ENCODE measurements at places on chromosomes 6 and 20.

DNA sequence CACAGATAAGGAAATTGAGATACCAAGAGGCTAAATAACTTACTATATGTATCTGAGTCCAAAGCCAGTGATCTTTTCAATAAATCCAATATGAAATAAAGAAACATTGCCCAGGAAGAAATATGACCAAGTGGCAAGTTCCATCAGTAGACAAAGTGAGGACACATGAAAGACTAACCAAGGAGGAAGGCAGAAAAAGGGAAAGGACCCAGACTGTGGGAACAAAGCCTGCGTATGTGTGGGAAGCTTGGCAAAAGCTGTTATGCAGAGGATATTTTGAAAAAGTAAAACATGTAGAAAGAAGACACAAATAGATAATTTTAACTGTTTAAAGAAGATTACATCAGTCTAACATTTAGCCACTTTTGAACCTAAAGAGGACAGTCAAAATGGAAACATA, 264.4 kb upstream of the PRDM1 start:
- no peak for DNase-seq

- no peak for DNase-seq
Measured at GRCh38 chr20:8372824-8373380, 240.8 kb downstream of the PLCB1 start.

DNA sequence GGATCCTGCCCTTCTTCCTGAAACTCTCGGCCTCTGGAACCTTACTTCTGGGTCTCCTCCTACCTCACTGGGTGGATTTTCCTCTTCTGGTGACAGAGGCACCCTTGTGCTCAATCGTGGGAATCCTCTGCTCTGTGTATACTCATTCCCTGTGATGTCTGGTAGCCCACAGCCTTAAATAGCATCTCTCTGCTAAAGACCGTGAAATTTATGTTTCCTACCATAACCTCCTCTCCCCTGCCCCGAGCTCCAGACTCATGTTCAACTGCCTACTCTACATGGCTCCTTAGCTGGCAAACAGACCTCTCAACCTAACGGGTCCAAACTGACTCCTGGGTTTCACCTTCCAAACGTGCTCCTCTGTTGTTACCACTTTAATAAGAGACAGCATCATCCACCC, 9.9 kb downstream of the MMP9 start:
- no peak for DNase-seq

- DNase-seq: no peak
Measured at GRCh38 chr6:46473881-46474280, 17.4 kb downstream of the RCAN2 start.

DNA sequence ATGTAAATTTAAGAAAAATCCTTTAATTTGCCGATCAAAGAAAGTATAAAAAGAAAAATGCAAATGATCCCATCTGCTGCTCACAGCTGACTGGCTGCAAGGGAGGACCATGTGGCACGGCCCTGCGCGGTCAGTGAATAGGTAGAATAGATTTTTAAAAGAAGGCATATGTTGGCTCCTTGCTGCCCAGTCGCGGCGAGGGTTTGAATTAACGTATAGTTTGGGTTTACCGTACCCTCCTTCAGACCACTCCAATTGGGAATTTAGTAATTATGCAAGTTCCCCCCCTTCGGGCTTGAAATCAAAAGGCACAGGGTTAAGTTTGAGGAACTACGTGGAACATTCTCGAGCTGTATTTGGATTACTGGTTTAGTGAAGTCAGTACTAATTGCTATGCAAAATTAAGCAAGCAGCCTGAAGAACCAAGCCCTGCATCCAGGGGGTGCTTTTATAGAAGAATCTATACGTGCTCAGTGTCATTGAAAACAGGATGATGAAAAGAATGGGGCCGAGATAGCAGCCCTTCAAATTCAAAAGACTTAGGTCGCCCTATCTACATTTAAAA, 1.1 kb upstream of the BEND3 start:
- DNase-seq: no peak

DNA sequence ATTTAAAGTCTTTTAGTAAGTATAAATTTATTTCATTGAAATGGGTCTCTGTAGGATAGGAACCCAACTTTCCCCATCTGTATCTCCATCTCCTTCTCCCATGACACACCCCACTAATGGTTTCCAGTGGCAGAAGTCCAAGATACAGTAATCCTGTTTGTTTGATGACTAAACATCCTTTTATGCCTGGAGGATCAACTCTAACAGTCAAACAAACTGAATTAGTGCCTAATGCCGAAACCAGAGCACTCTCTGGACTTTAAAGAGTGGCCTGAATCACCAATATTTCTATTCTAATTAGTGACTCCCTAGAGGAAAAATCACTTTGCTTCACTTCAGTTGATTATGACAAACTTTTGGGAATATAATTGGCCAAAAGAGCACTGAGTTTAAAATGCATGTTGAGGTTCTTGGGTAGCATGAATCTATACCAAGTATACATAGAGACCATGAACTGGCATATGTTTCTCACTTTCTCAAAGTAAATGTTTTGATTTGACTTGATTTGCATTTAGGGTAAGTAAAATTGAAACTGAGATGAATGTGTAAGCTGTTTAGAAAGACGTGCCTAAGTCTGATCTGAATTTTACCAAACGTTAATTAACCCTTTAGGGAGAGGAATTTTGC, 776.4 kb upstream of the NRSN1 start:
- DNase-seq: no peak

- no peak for DNase-seq
Measured at GRCh38 chr6:134480593-134480992, 162.7 kb upstream of the SGK1 start.

DNA sequence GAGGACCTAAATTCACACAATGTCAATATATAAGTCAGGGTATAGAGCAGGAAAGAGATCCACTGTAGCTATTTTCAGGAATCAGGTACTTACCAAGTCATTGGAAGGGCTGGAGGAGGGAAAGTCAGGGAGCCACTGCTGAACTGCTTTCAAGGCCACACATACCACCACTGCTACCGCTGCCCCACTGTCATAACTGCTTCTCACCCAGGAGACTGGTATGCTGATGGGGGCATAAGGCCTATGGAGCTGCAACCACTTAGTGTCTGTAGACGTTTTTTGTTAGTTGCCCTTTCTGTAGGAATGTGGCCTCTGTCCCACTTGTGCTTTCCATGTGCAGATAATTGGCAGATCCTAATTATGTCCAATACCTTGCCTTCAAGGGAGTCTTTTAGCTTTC, 5.4 kb downstream of the SMAP1 start:
- no peak for DNase-seq
